Iris pigment epithelial cell (primary cell): ENCODE measurements at places on chromosomes 4 and X.

DNA sequence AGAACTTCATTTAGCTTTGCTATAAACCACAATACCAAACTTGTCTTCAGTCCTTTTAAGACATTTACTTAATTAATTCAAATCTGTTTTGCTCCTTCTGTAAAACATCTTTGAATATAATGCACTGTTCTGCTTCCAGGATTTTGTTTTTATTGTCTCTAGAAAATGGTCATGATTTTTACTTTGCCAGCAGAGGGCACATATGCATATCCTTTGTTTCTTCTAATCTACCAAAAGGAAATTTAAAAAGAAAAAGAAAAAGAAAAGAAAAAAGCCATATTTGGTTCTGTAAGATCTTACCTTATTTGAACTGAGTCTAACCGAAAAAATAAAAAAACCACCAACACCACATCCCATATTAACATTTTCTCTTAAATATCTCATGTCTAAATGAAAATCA is 101.9 kb upstream of the CCSER1 start:
- peak; percentile 15 for DNase-seq

DNA sequence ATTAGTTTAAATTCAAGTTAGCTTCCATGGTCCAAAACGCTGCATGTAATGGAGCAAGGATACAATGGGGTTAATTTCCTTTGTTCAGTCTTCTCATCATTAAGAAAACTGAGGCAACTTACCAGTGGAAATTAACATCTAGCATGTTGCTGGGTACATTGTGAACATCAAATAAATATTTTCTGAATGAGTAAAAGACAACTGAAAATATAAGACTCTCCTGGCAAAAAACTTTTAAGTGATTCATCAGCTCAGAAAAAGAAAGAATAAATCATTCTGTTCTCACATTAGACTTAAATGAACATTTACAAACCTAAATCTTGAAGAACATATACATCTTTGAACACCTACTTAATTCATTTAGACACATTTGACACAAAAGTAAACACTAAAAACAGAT is 138.4 kb upstream of the ETNPPL start:
- DNase-seq = no peak

DNA sequence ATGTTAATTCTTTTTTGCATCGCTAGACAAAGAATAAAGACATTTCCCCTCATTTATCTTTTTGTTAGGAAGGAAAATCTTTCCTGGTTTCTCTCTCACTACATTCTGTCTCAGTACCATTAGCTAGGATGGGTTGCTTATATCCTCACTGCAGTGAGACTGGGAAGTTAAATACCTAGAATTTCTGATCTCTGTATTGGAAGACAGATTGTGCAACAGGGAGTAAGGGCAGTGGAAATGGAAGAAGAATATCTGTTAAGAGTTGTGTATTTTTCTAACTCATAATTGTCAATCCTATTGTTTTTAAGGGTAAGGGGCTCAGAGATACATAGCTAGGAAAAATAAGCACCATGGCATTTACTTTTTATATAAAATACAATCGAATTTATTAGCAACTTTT is 19.6 kb downstream of the PTPN13 start:
- DNase-seq = peak; percentile 32

- DNase-seq = peak; percentile 67
Observed at GRCh38 chr4:152850377-152850776, 70.6 kb downstream of the ARFIP1 start.

GRCh38 chrX:153922932-153923857 is 2.9 kb downstream of the ARHGAP4 start:
- DNase-seq = peak; percentile 57

DNA sequence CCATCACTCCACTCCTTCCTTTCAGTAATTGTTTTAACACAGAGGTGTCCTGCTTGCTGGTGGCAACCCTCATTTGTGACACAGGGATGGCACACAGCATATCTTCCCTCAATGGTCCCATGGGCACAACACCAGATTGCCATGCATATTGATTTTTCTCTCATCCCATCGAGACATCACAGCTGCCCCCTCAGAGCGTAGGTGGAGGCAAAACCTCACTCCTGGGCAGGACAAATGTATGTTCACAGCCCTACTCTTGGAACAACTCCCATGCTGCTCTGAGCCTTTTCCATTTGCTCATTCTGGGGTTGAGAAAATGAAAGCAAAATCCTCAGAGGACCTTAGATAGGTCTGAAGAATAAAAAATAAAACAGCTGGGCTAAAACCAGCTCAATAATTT is 172.2 kb downstream of the GABRB1 start:
- no peak for DNase-seq

DNA sequence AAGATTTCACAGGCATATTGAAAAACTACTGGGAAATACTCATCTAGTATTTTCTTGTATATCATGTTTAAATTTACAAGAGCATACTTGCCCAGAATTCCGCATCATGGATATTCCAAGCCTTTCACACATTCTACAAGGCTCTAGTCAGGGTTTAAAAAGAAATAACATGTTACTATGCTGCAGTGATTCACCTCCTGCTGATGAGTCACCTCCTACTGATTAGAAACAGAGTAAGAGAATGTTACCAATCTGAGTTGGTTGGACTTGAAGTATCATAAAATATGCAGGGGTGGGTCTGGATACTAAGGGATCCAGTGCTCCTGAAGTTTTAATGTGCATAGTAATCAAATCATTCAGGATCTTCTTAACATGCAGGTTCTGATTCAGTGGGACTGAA is 192.0 kb upstream of the ANK2 start:
- peak; percentile 88 for DNase-seq

GRCh38 chr4:110982486-110982885 is 359.6 kb upstream of the PITX2 start:
- no peak for DNase-seq

DNA sequence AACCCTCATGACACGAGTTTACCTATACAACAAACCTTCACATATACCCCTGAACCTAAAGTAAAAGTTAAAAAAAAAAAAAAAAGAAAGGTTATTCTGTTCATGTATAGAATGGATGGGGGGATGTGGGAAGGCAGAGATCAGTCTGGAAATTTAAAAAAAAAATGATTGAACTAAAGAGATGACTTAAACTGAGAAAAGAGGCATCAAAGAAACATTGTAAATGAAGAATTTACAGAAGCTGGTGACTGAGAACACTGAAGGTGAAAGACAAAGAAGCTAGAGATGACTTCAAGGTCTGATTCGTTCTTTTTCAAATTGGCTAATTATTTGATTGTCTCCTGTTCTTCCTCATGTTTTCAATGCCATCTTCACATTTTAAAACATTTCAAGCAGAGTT is 12.8 kb upstream of the ABCG2 start:
- DNase-seq = no peak

DNA sequence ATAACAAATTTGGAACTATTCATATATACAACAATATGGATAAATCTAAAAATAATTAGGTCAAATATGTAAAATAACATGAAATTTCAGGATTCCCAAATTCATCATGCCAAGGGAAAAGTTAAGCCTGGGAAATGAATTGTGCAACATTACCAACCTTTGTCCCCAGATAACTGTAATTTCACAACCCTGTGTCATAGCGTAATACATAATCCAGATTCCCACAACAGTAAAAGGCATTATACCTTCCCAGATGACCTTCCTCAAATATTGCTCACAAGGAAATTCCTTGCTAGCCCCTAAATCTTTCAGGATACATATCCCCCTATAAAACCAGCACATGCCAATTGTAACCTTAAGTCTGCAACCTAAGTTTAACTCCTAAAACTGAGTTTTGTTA is 32.9 kb upstream of the RAB40A start:
- no peak for DNase-seq

GRCh38 chrX:143304518-143304917 is 212.8 kb downstream of the SPANXN3 start:
- no peak for DNase-seq

GRCh38 chr4:151304755-151305154 is 20.6 kb downstream of the SH3D19 start:
- no peak for DNase-seq

DNA sequence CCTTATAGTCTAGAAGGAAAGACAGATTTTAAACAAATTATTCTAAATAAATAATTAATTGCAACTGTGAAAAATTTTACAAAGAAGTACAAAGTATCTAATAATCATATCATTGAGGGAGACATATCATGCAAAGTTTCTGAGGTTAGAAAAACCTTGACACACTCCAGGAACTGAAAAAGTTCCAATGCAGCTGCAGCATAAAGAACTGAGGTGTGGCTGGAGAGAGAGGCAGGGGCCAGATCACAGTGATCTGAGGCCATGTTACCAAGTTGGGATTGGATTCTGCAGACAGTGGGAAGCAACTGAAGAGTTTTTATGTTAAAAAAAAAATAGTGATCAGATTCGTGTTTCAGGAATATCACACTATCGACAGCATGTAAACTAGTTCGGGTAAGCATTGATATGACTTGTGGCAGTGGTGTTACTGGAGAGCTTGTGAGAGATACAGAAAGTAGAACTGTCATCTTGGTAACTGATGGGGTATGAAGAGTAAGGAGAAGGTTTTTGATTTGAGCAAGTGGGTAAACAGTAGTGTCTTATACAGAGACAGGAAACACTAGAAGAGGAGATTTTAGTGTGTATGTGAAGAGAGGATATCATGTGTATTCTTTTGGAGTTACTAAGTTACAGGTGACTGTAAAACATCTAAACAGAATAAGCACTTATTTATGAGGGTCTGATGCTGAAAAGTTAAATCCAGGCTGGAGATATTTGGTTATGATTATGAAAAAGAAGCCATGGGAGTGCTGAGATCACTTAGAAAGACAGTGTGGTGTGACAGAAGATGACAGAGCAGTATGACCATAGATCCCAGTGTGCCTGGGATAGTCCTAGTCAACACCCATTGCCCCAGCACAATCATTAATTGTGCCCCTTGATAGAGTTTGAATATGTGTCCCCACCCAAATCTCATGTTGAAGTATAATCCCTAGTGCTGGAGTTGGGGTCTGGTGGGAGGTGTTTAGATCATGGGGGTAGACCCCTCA is 15.6 kb upstream of the SPRY1 start:
- DNase-seq = no peak

- no peak for DNase-seq
Observed at GRCh38 chr4:153919667-153920066, 130.8 kb upstream of the SFRP2 start.

- DNase-seq = peak; percentile 30
Observed at GRCh38 chrX:136767104-136767941, 13.4 kb downstream of the ARHGEF6 start.

DNA sequence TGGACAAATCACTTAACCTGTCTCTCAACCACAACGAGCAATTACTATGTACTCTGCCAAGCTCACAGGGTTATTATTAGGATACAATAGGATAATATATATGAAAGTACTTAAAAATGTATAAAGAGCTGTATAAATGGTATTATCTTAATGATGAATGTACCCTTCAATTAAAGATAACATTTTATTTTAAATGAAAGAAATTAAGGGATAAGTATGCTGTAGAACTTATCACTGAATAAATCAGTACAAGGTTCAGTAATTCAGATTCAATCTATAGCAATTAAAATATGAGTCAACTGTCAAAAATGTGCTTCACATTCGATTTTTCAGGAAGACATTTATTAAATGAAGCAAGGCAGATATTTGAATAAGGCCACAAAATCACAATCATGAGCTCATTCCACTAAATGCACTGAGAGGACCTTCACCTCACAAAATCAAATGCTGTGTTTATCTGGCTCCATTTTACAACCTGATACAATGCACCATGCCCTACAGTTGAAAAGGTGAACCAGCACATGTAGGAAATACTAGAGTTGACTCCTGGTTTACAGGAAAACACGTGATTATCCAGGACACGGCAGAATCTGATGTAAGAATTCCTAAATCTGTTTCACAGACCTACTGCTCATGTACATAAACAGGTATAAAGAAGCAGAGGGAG is 4.4 kb downstream of the LRCH2 start:
- DNase-seq = no peak

DNA sequence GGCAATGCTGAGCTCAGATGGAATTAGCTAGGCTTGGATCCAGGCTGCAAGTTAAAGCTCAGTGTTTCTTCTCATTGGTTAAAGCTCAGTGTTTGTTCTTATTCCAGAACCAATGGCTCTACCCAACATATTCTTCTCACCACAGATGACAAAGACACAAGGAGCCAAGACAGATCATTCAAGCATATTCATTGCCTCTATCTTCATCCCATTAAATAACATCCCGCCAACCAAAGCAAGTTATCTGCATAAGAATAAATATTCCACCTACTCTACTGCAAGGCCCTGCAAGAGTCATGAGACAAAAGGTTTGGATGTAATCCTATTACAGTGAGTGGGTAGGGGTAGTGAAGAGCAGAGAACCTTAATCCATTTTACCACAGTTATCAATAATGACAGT is 766.5 kb downstream of the C4orf33 start:
- DNase-seq = no peak

GRCh38 chrX:154398668-154399526 is 720 bp downstream of the RPL10 start:
- peak; percentile 70 for DNase-seq

GRCh38 chr4:145735347-145735675 is 55.4 kb downstream of the C4orf51 start:
- DNase-seq = peak; percentile 97

DNA sequence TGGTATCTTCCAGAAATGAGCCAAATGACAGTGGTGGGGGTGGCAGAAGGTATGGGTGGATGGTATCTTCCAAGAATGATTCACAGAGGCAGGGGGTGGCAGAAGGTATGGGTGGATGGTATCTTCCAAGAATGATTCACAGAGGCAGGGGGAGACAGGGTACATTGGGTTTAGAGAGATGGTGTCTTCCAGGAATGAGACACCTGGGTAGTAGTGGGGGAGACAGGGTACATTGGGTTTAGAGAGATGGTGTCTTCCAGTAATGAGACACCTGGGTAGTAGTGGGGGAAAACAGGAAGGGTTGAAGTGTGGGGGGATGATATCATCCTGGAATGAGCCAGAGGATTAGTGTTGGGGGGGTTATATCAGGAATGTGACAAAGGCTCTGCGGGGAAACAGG is 62.0 kb downstream of the MAOA start:
- DNase-seq = no peak

DNA sequence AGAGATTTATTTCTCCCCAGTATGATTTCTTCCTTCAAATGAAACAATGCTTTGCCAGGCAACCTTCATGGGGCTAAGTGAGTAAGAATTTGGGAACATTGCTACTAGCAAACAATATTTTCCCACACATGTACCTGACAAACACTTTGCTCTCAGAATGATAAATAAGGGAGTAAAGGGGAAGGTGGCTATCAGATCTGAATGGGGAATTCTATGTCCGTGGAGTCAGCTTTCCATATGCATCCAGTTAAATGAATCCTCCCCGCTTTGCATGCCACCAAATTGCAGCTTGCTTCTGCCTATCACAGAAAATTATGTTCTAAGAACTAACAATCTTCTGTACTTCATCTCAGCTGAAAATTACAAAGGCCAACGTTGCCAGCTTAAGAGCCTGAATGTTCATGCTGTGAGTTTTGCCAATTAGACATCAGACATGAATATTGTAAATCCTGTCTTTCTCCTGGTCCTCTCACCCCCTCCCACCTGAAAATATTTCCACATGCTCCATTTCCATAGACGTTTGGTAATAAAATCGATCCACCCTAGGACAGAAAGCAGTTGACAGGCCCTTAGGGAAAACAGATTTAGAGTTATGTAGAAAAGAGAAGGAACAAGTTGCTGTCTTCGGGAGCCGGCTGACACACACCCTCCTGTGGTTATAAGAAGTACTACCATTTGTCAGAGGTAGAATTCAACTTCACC is 6.3 kb downstream of the MEPE start:
- peak; percentile 61 for DNase-seq
